ENCODE measurements at places on chromosomes 6 and 20. TPM values are rescaled to one million over a fixed set of nuclear protein-coding genes. Genes with fewer than 3 reads are reported as not detected.

PSORS1C2 gene
- 0.49 TPM for total RNA-seq

PCK1 gene
- not detected for total RNA-seq

RGS17 gene
- total RNA-seq, result 11.5 TPM

CCR6 gene
- not detected for total RNA-seq

NMBR gene
- not detected for total RNA-seq
